ENCODE measurements at places on chromosomes 6 and 20.

DNA sequence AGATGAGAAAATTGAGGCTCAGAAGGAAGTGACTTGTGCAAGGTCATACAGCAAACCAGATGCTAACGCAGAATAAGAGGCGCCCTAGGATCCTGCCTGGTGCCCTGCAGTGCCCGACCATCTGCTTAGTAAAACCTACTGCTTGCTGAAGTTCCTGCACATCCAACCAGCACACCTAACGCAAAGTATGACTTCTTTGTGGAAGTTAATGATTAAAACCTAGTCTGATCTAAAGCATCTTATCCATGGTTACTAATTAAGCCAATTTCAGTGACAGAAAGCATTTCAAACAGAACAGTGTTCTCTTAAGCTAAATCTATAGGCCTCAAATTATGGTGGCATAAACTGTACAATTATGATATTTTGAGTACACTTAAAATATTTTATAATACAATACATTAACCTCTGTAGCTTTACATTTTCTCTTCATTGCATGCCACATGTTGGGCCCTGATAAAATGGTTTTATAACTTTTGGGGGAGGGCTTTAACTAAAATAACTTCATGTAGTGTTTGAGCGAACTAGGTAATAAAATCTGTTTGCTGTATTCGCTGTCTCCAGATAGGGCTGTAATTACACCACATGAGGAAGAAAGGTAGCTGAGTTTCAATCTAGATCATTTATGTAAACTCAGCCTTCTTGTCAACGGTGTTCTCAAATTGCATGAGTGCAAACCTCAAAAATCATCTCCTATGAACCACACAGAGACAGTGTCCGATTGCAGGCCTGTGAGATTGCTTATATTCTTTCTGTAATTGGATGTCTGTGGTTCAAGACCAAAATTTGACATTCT is 37.5 kb upstream of the BEND3 start:
- DNase-seq, result no peak

DNA sequence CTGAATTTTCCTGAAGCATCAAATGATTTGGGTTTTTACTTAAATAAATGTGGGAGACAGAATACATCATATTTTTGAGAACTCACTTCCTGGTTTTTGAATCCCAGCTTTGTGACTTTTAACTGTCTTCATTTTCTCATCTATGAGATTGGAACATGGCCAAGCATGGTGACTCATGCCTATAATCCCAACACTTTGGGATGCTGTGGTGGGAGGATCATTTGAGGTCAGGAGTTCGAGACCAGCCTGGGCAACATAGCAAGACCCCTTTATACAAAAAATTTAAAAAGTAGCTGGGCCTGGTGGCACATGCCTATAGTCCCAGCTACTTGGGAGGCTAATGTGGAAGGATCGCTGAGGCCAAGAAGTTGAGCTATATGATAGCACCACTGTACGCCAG is 122.3 kb downstream of the QKI start:
- no peak for DNase-seq

DNA sequence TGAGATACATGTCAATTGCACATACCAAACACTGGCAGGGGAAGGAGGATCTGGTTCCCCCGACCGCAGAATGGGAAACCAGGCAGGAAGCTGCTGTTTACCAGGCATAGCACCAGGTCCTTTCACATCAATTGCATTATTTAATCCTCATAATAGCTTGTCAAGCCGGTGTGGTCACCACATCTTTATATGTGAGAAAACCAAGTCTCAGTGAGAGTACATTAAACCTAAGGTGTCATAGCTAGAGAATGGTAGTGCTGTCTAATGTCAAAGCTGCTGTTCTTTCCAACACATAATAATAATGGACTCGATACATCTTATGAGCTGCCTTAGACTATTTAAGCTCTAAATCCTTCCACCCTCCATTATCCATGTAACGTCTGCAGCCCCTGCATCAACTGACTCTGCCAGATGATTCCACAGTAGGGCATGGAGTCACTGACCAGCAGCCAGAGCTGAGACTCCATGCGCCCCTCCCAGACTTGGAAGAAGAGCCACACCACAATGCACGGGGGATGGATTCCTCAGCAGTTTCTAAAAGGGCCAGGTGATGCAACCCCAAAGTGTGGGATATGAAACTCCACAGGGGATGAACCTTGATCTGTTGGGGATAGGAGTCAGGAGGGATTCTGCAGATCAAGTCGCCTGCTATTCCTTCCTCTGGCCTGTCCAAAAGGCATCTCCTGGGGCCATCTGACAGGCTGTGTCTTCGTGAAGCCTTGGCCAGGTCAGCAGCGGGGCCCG is 71.8 kb downstream of the GPR6 start:
- no peak for DNase-seq

DNA sequence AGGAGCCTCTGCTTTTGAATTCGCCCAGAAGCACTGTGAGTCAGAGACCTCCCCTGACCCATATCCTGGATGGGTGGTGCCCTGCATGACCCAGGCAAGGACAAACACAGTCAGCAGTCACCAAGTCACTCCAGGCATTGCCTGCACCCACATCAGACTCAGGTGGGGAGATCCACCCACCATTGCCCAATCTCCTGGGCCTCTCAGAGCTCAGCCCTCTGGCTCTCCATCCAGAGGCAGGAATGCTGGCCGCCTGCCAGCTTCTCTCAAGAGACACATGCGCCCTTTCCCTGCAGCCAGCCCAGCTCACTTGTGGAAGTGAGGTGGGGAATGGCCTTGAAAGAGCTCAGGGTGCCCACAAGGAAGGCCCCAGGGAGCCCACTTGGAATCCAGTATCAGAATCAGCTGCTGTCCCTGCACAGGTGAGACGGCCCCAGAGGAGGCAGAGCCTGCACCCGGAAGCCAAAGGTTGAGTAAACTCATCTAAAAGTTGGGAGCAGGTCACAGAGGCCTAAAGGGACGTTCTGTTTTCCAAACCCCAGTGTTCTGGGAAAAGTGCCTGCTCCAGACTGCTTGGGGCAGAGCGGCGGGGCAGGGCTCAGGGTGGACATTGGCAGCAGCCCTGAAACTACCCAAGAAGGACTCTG is 129.8 kb downstream of the PREX1 start:
- no peak for DNase-seq

GRCh38 chr6:29465279-29465678 is 8.3 kb downstream of the OR2H1 start:
- no peak for DNase-seq

DNA sequence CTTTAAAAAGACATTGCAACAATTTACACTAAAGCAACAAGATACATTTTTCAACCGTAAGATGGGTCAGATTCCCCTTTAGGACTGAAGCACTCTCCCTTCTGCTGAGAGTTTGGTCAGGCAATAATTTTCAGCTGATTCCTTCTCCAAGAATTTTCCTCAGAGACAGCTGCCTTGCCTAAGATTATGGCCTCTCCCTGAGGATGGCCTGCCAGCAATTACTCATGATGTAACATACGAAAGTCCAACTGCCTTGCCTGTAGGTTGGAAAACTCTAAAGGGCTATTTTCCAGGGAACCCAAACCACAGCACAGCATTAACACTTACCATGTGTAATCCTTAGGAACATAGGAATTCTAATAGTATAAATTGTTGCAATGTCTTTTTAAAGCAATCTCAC is 229.1 kb upstream of the FLRT3 start:
- no peak for DNase-seq

DNA sequence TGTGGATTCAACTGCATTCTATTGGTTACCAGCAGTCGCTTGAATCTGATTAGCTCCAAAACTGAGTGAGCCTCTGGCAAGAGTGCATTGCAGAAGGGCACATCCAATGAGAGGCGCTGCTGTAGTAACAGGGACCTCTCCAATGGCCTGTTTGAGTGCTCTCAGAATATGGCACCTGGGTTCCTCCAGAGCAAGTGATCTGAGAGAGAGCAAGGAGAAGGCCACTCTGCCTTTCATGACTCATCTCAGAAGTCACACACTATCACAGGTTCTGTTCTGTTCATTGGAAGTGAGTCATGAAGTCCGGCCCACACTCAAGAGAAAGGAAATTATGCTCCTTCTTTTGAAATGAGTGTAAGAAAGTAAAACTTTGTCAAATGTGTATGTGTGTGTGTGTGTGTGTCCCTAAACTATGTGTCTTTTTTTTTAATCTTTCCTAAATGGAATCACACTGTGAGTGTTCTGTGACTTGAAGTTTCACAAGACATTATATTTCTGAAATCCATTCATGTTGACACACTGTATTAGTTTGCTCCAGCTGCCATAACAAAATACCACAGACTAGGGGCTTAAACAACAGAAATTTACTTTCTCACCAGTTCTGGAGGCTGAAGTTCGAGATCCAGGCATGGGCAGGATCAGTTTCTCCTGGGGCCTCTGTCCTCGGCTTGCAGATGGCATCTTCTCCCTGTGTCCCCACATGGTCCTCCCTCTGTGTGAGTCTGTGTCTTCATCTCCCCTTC is 138.3 kb upstream of the CDYL start:
- DNase-seq, result no peak

DNA sequence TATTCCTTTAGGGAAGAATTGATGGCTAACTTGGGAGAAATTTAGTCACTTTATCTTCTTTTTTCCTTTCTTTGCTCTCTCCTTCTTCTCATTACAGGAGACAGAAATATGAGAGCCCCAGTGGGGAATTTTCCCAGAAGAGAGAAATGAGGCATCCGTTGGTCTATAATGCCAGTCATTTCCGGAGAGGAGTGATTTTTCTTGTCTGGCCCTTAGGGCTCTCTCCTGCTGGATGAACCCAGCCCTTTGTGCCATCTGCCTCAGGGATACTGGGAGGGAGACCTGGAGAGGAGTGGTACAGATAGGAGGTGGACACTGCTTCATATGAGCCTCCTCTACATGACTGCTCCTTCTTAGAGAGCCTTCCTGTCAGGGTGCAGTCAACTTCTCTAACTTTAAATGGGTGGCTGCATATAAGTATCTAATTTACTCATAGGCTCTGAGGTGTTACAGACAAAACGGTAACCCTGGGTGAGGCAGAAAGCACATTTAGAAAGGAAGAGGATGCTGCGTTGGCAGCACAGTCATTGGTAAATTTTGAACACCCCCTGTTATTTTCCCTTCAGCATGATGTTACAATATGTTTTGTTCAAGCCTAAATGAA is 21.9 kb downstream of the RIMS1 start:
- no peak for DNase-seq

DNA sequence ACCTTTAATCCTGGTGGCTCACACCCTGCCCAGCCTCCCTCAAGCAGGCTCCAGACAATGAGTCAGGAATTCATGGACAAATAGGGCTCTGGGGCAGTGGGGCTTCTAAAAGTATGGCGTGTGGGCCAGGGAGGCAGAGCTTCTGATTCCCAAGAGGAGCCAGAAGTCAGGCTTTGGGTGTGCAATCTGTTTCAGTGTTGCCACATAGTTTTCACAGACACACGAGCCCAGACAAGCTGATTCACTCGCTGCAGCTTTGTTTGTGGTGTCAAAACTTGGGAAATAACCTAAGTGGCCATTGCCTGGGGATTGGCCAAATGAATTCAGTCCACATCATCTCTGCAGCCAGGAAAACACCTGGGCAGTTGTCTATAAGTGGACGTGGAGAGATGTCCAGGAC is 9.2 kb downstream of the PEDS1 start:
- DNase-seq, result peak; percentile 80

DNA sequence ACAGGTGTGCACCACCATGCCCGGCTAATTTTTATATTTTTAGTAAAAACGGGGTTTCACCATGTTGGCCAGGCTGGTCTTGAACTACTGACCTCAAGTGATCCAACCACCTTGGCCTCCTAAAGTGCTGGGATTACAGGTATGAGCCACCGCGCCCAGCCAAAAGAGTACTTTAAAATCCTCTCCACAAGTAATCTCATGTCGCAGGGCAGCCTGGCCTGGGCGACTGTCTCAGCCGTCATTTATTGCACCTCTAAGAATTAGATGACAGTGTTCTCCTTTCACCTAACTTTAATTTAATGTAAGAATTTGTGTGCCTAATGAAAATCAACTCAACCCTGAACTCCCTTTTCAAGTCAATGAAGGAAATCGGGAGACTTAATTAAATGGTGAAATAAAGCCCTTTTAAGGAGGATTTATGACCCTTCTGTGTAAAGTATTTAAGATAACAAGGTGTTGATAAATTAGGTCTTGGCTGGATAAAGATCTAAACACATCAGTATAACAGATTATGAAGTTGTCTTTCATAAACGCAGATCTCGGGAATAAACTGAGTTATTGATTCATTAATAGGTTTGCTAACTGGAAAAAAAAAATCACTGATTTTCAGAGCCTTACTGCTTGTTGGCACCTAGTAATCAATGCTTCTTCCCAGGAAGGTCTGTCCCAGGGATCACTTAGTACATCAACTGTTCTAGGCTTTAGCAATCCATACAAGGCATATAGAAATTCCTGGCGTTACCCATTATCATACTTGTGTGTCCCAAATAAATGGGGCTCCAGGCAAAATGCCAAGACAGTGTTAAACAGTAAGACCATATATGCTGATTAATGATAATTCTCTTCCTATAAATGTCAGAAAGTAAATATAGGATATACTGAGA is 209.3 kb downstream of the GMDS start:
- no peak for DNase-seq

GRCh38 chr6:119210596-119210995 is 132.1 kb upstream of the FAM184A start:
- no peak for DNase-seq

DNA sequence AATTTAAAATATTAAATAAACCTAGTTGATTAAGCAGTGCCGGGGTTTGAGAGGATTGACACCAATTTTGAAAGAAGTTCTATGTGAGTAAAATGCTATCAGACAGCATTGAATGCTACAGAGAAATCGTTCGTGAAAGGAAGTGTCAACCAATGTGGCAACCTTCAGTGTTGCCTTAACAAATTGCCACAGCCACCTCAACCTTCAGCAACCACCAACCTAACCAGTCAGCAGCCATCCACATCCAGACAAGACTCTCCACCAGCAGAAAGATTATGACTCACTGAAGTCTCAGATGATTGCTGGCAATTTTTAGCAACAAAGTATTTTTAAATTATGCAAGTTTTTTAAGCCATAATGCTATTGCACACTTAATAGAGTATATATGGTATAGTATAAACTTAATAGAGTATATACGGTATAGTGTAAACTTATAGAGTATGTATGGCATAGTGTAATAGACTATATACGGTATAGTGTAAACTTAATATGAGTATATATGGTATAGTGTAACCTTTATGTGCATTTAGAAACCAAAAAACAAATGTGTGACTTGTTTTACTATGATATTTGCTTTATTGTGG is 65.3 kb upstream of the ID4 start:
- DNase-seq, result peak; percentile 13

DNA sequence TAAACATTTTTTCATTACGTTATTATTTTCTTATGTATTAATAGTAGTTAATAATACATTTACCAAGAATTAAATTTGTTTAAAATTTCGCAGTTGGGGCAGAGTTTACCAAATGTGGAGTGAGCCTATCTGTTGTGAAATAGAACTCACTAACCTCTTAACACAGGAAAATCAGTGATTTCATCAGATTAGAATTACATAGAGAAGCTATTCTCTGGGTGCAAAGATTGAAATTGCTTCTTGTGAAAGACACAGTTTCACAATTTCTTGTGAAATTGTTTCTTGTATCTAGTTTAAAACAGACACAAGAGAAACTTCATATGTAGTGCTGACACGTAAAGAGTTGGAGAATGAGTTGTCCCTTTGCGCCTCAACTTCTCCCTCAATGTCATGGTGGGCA is 69.4 kb upstream of the PRL start:
- peak; percentile 66 for DNase-seq

- no peak for DNase-seq
Observed at GRCh38 chr6:170124150-170124549, 166.7 kb downstream of the DLL1 start.

Data from HL-60 (cell line).